ENCODE measurements at places on chromosomes 3 and 15.

GRCh38 chr3:134364061-134364935, 9.9 kb downstream of the AMOTL2 start:
- peak; percentile 70 for DNase-seq

- DNase-seq, result no peak
Observed at GRCh38 chr3:110871869-110872268, 199.7 kb upstream of the NECTIN3 start.

GRCh38 chr15:39151545-39151944, 429.3 kb upstream of the THBS1 start:
- DNase-seq, result no peak

- DNase-seq, result no peak
Observed at GRCh38 chr3:73107676-73108187, 46.3 kb downstream of the EBLN2 start.

GRCh38 chr3:63762934-63763550, 56.1 kb upstream of the C3orf49 start:
- no peak for DNase-seq

DNA sequence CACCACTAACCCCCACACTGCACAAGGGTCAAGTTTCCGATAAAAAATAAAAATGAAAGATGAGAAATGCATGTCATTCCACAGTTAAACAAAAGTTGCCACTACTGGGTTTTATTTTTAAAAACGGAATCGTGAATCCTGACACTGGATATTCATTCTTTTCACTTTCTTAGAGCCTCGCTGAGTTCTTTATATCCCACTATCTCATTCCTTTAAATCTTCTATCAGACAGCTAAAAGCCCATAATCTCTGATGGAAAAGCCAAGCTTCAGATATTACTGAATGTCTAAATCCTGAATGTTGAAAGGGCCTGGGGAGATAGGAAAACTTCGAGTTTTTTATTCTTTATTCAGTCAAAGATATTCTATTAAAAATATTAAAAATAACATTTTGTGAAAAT, 11.7 kb downstream of the RIOX2 start:
- no peak for DNase-seq

GRCh38 chr3:42179110-42179725, 86.8 kb downstream of the CCK start:
- DNase-seq, result peak; percentile 81
